ENCODE measurements at places on chromosomes 2 and 18. TPM values are rescaled to one million over a fixed set of nuclear protein-coding genes. Genes with fewer than 3 reads are reported as not detected.

The RPRM gene
- polyA plus RNA-seq: 7.8 TPM

The CCDC121 gene
- 2.1 TPM for polyA plus RNA-seq

The NEMP2 gene
- polyA plus RNA-seq: 0.60 TPM

The CD8B2 gene
- polyA plus RNA-seq: not detected

The KYNU gene
- polyA plus RNA-seq: 3.9 TPM

The MAPRE3 gene
- polyA plus RNA-seq: 24.1 TPM

The NEURL3 gene
- 0.50 TPM for polyA plus RNA-seq

Data from stomach (tissue), 19 donors.